Chondrocyte (in vitro differentiated cells): ENCODE measurements at places on chromosomes 13 and 19. TPM values are rescaled to one million over a fixed set of nuclear protein-coding genes. Genes with fewer than 3 reads are reported as not detected.
A peak's percentile ranks its signal among the peaks of the same experiment; 100 is the strongest.

The CD33 gene
- not detected in 3 replicates for total RNA-seq

The PSG4 gene
- total RNA-seq = 0.60 TPM in 1 of 3 replicates, not detected in the others

The MFSD12 gene
- 65.8 to 101 TPM (median 98.4 TPM) in 3 replicates for total RNA-seq

The SLC7A10 gene
- total RNA-seq = not detected in 3 replicates

The GPC6 gene
- total RNA-seq = 76.1 to 111 TPM (median 76.5 TPM) in 3 replicates

The KIR2DL3 gene
- not detected in 3 replicates for total RNA-seq

The KCNN4 gene
- 2.3 to 3.3 TPM (median 2.9 TPM) in 3 replicates for total RNA-seq

The MATK gene
- not detected in 3 replicates for total RNA-seq

The DACH1 gene
- 0.72 to 2.6 TPM (median 0.82 TPM) in 3 replicates for total RNA-seq

GRCh38 chr19:41784312-41784711 lies 12.1 kb upstream of the CEACAM3 start:
- no peak for DNase-seq

DNA sequence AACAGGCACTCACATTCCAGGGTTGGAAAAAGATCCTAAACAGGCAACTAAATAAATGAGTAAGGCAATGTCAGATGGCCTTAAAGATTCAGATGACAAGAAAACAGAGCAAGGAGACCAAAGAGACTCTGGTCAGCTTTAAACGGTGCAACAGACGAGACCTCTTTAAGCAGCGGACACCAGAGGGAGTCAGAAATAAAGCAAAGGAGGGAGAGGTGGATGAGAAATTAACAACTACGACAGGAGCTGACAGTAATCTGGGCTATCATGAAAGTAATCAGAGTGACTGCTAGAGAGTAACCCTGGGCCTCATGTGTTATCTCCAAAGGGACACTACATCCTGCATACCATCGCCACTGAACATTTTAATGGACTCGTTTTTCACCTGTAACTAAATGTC lies 1.1 kb downstream of the ZNF550 start:
- DNase-seq = no peak

DNA sequence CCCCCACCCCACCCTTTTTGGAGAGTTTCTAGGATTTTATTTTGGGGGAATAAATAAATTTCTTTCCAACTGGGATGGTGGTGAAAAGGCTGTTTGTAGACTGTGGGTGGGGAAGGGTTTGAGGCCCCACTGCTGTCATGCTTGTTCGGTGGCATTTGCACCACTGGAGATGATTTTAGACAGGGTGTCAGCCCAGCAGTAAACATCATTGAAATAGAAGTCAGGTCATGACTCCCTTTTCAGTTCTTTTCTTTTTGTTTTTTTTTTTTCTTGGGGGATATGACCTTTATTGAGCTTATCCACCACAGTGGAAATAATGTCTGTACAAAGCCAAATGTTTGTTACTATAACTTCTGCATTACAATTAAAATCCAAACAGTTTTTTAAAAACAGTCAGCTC lies 14.1 kb downstream of the UBAC2 start:
- no peak for DNase-seq

DNA sequence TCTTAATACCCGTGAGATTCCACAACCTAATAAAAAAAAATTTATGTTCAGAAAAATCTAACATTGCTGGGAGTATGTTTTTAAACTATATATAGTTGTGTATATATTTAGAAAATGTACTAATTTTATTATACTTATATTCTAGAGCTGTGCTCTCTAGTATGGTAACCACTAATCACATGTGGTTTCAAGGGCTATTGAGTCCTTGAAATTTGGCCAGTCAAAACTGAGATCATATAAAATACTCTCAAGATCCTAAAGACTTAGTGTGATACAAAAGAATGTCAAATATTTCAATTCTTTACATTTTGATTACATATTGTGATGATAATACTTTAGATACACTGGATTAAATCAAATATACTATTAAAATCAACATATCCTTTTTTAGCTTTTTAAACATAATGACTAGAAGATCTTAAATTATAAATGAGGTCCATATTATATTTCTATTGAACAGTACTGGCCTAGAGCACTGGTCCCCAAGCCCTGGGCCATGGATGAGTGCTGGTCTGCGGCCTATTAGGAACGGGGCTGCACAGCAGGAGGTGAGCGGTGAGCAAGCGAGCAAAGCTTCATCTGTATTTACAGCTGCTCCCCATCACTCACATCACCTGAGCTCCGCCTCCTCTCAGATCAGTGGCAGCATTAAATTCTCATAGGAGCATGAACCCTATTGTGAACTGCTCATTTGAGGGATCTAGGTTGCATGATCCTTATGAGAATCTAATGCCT lies 176.5 kb upstream of the NBEA start:
- DNase-seq = no peak

DNA sequence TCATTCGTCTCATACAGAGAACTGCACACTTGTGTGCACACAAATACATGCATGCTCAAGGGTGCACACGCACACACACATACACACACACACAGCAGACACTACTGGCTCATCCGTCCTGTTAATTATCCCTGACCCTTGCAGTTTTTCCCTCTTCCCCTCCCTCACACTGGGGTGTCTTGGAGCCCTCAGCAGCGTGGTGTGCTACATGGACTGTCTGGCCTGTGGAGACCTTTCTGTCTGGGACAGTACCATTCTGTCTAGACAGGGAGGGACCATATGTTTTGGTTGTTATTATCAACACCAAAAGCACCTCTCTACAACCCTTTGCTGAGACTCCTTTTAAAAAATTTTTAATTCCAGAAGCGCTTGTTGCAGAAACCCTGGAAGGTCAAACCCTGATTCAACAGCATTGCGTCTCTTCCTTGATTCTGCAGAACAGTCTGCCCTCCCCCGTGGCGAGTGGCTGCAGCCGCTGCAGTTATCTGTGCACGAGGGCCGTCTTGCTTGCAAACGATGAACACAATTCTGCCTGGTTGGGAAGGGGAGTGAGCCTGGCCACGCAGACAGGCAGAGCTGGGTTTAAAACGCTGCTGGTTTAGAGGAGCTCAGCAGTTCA lies 374.0 kb downstream of the IRS2 start:
- no peak for DNase-seq

GRCh38 chr19:2339644-2340310 lies 11.3 kb downstream of the SPPL2B start:
- DNase-seq = peak; percentile 87

- no peak for DNase-seq
Observed at GRCh38 chr13:24625870-24626849, 54.0 kb upstream of the ATP12A start.

DNA sequence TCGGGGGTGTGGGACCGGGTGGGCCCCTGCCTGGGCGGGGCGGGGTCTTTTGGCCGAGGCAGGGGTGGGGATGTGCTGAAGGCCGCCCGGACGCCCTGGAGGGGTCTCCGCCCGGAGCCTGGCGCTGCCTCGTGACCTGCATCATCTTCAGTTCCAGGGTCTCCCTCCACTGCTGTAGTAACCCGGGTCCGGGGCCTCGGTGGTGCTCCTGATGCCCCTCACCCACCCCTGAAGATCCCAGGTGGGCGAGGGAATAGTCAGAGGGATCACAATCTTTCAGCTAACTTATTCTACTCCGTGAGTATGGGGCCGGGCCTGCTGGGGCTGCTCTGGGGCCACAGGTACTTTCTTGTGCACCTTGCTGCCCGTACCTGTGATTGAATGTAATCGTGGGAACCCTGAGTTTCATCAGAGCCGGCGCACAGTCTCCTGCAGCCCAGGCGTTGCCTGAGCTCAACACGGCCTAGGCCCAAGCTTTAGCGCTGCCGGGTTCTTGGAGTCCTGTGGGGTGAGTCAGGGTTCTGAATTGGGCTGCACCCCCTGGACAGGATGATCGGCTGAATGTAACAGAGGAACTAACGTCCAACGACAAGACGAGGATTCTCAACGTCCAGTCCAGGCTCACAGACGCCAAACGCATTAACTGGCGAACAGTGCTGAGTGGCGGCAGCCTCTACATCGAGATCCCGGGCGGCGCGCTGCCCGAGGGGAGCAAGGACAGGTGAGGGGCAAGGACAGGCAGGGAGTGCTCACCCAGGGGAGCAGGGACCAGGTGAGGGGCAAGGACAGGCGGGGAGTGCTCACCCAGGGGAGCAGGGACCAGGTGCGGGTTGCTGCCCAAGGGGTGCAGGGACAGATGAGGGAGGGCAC lies 10.5 kb downstream of the PEAK3 start:
- DNase-seq = no peak

DNA sequence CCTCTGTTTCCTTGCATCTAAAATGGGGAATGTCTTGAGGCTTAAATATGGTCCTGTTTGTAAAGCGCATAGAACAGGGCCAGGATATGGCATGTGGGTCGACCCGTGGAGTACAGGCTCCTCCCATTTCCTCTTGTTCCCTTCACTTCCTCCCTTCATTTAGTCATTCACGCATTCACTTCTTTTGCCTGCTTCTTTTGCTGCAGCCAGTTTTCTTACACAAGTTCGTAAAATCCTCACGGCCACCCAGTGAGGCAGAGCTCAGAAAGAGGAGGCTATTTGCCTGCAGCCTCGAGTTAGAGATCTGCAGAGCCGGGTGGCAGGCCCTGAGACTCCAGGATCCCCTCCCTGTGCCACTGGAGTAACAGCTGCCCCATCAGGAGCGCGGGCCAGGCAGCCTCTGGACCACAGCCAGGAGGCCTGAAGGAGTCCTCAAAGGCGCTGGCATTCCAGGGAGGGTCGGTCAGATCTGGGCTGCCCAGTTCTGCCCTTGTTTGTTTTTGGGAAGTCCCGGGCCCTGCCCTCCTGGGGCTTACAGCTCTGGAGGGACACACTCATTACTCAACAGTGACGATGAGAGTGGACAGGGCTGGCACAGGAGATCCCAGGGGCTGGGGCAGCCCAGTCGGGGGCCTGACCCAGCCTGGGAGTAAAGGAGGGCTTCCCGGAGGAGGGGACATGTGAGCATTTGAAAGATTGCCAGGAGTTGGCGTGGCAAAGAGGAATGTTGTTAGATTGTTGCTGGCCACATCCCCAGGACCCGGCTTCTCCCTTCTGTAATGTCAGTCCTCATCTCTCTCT lies 4.6 kb downstream of the PPP5C start:
- no peak for DNase-seq

- no peak for DNase-seq
Observed at GRCh38 chr13:39283072-39283471, 244.8 kb downstream of the NHLRC3 start.

DNA sequence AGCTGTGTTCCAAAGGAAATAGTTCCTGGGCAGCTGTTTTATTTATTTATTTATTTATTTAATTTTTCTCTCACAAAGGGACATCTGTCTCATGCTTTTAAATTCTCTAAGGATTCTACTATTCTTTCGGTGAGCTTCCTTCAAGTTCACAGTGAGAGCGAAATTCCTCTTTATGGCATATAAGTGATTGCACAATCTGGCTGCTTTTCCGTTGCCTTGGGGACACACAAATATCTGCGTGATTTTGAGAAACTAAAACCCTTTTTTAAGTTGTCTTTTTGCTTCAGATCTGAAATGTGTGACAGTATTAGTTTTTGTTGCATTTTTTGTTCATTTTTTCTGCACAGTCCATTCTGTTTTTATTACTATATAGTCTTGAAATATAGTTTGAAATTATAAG lies 19.2 kb downstream of the ZNF486 start:
- DNase-seq = no peak

GRCh38 chr19:14556662-14557188 lies 15.1 kb downstream of the NDUFB7 start:
- no peak for DNase-seq

DNA sequence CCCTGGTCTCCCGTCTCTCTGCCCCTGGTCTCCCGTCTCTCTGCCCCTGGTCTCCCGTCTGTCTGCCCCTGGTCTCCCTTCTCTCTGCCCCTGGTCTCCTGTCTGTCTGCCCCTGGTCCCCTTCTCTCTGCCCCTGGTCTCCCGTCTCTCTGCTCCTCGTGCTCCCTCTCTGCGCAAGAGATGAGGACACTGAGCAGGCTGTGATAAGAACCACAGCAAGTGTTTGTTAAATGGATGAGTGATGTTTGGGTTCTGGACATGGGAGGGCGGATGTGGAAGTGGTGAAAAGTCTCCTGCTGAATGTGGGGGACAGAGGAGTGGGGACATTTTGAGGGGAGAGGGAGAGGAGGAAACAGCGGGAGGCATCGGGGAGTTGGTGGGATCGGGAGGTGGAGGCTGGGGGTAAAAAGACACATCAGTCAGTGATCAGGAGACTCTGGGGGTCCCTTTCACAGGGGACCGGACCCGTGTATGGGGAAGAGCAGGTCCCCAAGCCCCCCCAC lies 8.0 kb downstream of the NPAS1 start:
- DNase-seq = no peak

GRCh38 chr19:40687525-40688016 lies 2.9 kb downstream of the NUMBL start:
- no peak for DNase-seq

GRCh38 chr13:23876265-23876664 lies 12.9 kb downstream of the MIPEP start:
- no peak for DNase-seq

DNA sequence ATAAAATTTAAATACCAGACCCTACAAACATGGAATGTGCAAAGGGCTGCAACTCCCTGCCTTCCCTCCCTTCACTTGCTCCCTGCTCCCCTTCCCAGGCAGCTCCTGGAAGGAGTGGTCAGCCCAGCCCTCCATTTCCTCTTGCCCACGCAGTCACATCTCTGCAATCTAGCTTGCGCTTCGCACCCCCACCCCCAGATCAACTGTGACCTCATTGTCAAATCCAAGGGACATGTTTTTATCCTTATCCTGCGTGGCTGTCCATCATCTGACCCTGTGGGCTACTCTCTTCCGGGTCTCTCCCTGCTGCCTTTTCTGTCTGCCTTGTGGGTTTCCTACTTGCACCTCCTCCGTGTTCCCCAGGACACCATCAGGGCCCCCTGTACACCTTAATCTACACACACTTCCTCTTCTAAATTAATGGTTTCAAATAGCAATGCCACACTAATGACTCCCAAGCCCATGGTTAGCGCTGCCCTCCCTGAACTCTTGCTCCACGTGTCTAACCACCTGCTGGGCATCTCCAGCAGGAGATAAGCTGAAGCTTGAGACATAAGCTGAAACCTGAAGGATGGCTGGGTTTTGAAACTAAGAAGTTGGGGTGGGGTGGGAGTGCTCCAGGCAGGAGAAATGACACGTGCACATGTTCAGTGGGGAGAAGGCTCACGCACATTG lies 118.3 kb downstream of the USP12 start:
- DNase-seq = no peak
